HT-29 (cell line): ENCODE measurements at places on chromosomes 2 and 18. TPM values are rescaled to one million over a fixed set of nuclear protein-coding genes. Genes with fewer than 3 reads are reported as not detected.

STARD6 gene
- total RNA-seq: not detected in 2 replicates

PLGLB2 gene
- not detected in 2 replicates for total RNA-seq

TUBB6 gene
- not detected in 2 replicates for total RNA-seq

VSNL1 gene
- not detected in 2 replicates for total RNA-seq

CD207 gene
- not detected in 2 replicates for total RNA-seq

PTPN2 gene
- 22.1 and 27.7 TPM in 2 replicates for total RNA-seq

CTAGE1 gene
- total RNA-seq: not detected in 2 replicates

NDC80 gene
- total RNA-seq: 19.4 and 22.7 TPM in 2 replicates

TLX2 gene
- total RNA-seq: 0.08 TPM in 1 of 2 replicates, not detected in the other

CRYGD gene
- total RNA-seq: not detected in 2 replicates

SNED1 gene
- total RNA-seq: not detected in 2 replicates

MYO5B gene
- total RNA-seq: 29.3 and 35.9 TPM in 2 replicates

BOLA3 gene
- 24.6 and 31.9 TPM in 2 replicates for total RNA-seq

KCNK3 gene
- not detected in 2 replicates for total RNA-seq

RSAD2 gene
- total RNA-seq: 0.78 and 1.6 TPM in 2 replicates

GRCh38 chr2:29762239-29762638 is 159.1 kb downstream of the ALK start:
- no peak for DNase-seq

- DNase-seq: no peak
These were observed 67.1 kb downstream of the MGAT5 start for GRCh38 chr2:134320930-134321329.

DNA sequence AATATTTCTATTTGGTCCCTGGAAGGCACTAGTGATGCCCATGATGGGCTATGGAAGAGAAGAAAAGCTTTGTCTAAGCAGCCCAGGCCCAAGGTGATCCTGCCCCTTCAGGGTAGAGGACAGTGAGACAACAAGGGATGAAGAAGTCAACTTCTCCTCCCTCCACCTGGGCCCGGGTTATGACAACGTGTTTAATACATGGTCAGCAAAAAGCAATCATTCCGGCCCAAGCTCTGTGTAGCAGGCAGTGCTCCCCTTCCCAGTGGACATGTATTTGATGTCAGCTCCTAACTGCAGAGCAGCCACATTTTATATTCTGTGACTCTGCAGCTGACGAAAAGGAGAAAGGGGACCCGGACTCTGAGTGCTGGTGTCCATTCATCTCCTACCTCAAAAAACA is 67.2 kb upstream of the MFF start:
- no peak for DNase-seq

- no peak for DNase-seq
These were observed 63.7 kb downstream of the MARCHF4 start for GRCh38 chr2:216308576-216308975.

DNA sequence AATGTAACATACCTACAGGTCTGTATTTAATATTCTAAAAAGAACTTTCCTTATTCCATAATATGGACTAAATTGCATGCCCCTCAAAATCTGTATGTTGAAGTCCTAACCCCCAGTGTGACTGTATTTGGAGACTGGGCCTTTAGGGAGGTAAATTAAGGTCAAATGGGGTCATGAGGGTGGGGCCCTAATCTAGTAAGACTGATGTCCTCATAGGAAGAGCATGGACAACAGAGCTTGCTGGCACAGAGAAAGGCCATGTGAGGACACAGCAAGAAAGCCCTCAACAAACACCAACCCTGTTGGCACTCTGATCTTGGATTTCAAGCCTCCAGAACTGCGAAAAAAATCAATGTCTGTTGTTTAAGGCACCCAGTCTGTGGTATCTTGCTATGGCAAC is 18.6 kb downstream of the SF3B1 start:
- DNase-seq: no peak

DNA sequence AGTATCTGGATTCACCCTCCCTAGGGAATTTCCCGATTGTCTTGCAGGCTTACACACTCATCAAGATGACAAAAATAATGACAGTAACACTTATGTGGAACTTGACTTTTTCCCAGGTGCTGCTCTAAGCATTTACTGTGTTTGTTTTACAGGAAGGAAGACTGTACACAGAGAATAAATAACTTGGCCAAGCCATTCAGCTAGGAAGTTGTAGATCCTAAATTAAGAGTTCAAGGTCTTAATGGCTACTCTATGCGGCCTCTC is 549 bp upstream of the DPP4 start:
- DNase-seq: peak; percentile 30

GRCh38 chr2:174247474-174248186 is 702 bp downstream of the OLA1 start:
- peak; percentile 65 for DNase-seq

GRCh38 chr2:200423541-200423940 is 86.3 kb downstream of the KCTD18 start:
- no peak for DNase-seq

DNA sequence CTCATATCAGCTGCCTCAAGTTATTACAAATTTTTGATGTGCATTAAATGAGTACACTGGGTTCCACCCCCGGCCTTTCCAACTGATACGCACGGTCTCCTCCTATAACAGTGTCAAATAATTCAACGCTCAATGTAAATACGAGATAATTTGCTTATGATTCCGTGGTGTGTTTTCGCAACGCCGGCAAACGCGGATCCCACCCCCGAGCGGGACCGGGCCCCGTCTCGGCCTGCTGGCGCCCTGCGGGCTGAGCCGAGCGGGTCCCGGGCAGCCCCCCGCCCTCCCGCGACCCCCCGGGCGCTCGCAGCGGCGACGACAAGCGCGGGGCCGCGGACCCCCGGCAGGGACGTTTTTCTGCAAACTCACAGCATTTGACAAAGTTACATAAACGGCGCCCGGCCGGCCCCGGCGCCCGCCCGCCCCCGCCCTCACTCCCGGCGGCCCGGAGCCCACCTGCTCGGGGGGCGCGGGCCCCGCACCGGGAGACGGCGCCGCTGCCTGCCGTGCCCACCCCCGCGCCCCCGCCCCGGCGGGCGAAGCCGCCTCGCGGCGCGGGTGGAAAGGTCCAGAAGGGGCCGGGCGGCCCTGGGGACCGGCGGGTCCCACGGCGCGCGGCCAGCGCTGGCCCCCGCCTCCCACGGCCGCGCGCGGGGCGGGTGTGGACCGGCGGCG is 762 bp downstream of the HDAC4 start:
- DNase-seq: peak; percentile 27

- no peak for DNase-seq
These were observed 11.7 kb upstream of the MYO1B start for GRCh38 chr2:191233533-191233932.

GRCh38 chr18:29512761-29513160 is 1335.8 kb upstream of the CDH2 start:
- DNase-seq: no peak

DNA sequence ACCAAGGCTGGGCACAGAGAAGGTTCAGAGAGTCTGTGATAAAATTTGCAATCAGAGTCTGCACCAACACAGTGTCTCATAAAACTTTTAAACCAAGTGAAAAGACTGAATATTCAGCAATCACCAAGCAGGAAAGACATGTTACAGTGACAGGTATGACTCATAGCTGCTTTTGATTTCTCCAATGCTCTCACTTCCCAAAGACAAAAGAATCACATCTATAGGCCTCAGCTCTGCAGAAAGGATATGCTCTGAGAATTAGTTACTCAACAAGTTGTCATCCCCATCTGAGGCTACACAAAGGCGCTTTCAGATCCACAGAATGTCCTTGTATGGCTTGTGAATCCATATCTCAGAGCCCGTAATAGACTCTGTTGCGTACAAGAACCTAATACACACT is 92.5 kb downstream of the KCNF1 start:
- peak; percentile 17 for DNase-seq

- DNase-seq: no peak
These were observed 1134.8 kb upstream of the ZEB2 start for GRCh38 chr2:145654746-145655145.

- DNase-seq: no peak
These were observed 50.1 kb downstream of the ATP8B1 start for GRCh38 chr18:57753063-57753462.

DNA sequence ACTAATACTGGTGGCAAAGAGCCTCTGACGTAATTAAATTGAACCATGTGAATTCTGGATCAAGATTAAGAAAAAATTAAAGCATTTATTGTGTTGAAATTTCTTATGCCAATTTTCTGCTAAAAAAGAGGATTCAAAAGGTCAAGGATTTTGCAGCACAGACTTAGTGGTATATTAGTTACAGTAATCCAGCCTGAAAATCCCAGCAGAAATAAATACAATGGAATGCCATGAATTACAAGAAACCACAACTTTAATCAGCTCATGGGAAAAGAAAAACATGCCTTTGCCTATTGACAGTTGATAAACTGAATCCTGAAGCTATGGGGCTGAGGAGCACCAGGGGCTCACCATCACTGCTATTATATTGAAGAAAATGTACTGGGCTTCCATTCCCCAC is 114.8 kb upstream of the SATB2 start:
- no peak for DNase-seq

DNA sequence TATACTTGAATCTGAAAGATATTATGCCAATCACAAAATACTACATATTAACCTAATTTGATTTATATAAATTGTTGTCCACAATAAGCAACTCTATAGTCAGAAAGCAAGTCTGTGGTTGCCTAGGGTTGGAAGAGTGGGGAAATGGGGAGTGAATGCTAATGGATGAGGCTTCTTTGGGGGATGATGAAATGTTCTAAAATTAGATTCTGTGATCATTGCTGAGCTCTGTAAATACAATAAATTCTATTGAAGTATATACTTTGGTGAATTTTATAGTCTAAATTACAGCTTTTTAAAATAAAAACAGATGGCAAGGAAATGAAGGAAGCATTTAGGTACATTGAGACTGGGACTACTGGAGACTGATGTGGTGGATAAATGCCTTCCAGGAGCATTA is 275.5 kb downstream of the MBD2 start:
- no peak for DNase-seq

DNA sequence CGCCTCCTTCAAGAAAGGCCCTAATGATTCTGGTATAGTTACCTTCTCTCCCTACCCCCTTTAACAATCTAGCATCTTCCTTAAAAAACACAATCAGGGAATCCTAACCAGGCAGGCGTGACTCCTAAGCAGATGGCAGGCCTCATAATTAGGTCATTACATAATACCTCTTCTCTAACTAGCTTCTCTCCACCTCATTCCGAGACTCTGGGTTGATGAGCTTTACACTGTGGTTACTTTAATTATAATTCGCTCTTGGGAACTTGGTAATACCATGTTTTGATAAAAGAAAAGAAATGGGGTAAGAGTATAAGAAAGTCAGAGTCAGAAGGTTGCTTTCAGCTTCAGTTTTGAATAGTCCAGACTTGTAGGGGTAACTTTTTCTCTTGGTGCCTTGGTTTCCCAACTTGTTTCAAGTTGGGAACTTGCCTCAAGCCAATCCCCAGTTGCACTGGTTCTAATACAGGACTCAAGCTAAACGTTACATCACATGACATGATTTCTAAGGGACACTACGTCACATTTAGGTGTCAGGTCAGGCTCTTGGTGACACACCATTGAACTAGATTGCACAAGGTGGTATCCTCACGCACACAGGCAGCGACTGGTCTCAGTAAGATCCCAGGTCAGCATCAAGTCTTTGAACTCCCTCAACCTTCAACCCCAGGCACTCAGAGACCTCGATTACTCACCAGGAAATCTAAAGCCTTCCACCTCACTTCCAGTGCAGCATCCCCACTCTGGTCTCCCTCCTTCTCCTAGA is 59.2 kb downstream of the AAK1 start:
- DNase-seq: no peak

DNA sequence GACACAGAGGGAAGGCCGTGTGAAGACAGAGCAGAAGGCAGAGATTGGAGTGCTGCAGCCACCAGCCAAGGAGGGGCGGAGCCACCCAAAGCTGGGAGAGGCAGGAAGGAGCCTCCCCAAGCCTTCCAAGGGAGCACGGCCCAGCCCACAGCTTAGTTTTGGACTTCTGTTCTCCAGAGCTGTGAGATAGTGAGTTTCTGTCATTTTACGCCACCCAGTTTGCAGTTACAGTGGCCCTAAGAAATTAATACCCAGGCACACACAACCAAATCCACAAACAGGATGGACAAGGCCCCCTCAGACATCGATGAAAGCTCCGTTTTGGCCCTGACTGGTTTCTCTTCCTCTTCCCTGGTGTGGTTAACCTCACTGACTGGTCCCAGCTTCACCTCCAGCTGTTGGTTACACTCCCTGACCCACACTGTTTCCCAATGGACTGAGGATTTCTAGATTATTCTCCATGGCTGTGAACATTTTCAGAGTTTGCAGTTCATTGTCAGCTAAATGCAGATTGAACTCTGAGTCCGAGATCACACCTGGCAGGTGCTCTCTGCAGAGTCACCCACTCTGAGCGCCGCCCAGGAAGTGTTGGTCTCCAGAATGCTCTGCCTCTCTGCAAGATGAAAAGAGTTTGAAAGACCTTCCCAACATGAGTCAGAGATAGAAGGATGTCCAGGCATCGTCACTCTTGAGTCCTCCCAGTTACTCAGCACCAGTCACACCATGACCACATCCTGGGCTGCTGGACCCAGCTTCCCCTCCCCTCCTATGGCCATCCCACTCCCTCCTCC is 100.2 kb downstream of the TWIST2 start:
- peak; percentile 88 for DNase-seq

GRCh38 chr2:9484533-9484932 is 10.2 kb downstream of the IAH1 start:
- DNase-seq: no peak

GRCh38 chr2:146131785-146132184 is 1611.9 kb upstream of the ZEB2 start:
- DNase-seq: no peak

DNA sequence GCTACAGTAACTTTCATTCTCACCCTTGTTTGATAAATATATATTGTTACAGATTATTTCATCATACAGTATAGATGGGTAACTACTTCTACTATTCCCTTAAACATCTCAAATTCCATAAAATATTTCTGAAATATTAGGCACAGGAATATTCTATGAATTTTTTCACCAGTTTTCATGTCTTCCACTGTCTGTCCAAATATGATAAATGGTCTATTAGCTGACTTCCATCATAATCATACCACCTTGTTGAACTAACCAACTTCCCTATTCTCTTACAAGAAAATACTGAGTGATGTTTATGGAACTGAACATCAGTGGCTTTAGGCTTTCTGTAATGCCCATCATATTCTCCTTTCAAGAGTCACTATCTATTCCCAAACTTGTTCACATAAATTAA is 82.4 kb downstream of the TRAPPC8 start:
- DNase-seq: no peak

DNA sequence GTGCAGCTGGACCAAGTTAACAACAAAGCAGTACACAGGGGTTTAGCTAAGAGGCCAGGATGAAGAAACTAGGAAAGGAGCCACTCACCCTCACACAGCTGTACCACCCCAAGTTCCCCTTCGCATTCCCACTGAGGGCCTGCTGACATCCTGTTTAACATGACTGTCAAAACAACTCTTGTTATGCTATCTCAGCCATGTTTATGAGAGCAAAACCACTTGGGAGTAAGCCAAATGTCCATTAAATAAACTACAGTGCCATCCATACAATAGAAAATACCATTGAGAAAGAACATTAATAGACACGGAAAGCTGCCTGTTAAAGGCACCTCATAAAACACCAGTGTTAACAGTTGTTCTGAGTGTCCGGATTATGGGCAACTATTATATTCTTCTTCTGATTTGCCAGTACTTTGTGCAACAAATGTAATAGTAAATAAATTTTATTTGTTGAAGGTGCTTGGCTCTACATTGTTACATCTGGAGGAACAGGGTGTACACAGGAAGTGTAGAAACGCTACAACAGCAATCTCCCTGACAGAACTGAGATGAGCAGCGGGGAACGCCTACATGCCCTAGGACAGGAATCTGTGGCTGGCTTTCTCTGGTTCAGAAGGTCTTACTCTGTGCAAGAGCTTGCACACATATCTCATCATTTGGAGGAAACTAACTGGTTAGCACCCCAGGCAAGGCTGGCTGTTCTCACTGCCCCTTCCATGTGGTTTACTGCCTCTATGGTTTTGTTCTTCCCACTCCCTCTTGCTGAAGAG is 85.6 kb downstream of the EHD3 start:
- DNase-seq: no peak
